ENCODE measurements at places on chromosomes 6 and 20.

- no peak for DNase-seq
Observed at GRCh38 chr6:85468326-85468725, 18.4 kb downstream of the NT5E start.

DNA sequence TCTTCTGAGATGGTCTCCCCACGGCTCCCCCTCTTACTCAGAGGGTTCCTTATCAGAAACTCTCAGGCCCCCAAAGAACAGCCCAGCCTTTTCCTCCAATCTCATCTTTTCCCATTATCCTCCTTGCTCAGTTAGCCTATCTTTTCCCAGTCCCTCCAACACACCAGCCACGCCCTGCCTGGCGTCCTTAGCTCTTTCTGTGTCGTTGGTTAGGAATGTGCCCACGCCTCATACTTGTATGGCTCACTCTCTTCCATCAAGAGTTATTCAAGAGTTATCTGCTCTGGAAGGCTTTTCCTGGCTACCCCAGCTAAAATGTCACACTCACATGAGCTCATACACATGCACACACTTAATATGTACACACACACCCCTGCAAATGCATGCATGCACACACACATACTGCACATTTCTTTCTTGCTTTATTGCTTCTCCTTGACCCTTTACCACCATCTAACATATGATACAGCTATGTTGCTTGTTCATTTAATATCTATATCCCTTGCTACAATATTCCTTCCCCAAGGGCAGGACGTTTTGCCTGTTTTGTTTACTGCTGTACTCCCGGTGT is 37.6 kb downstream of the SLC2A10 start:
- DNase-seq, result no peak

GRCh38 chr6:32244270-32244669 is 20.4 kb upstream of the NOTCH4 start:
- DNase-seq, result no peak

DNA sequence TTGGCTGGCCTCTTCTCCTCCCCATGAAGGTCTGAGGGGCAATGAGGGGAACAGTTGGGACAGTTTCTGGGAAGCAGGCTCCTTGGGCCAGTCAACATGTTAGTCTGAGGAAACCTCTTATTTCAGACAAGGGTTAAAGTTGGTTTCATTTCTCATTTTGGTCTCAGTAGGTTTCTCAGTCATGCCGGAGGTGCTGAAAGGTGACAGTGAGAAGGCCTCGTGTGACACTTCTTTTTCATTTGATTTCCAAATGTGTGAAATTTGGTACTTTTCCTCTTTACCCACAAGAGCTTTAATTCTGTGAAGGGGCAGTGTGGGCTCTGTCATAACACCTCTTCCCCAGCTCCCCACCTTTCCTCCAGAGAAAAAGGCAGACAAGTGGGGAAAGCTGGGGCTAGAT is 7.5 kb upstream of the GLP1R start:
- no peak for DNase-seq

DNA sequence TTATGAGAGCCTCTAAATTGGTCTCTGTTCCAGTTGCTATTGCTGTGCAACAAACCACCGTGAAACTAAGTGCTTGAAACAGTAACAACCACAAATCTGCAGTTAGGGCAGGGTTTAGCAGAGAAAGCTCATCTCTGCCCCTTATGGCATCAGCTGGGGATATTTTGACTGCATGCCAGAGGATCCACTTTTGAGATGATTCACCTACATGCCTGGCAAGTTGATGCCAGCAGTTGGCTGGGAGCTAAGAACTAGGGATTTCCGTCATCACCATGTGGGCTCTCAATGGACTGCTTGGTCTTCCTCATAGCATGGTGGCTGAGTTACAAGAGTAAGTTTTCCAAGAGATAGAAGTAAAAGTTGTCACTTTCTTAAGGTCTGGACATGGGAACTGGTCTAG is 35.1 kb downstream of the PLCB4 start:
- DNase-seq, result no peak

- DNase-seq, result no peak
Observed at GRCh38 chr6:137412562-137412961, 81.6 kb downstream of the OLIG3 start.

DNA sequence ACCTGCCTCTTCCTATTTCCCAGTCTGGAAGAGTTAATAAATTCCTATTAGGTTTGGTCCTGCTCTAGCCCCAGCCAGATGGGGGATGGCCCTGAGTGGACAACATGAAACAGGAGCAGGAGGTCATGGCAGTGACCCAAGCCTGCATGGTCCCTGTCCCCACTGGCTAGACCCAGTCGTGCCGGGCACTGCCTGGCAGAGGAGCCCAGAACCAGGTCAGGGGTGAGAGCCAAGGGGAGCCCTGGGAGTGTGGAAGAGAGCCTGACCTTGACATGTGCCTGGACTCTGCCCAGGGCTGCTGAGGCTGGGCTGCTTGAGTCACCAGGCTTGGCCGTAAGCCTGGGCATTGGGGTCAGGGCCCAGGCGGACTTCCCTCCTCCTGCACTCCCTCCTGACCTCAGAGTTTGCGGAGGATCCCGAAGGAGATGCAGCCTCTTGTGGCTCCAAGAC is 3.6 kb downstream of the AVP start:
- no peak for DNase-seq

GRCh38 chr6:145863366-145863765 is 48.8 kb upstream of the FBXO30 start:
- peak; percentile 29 for DNase-seq

- peak; percentile 51 for DNase-seq
Observed at GRCh38 chr20:36754656-36755222, 8.8 kb upstream of the NDRG3 start.

- no peak for DNase-seq
Observed at GRCh38 chr6:32844839-32845383, 1.1 kb upstream of the PSMB8 start.

DNA sequence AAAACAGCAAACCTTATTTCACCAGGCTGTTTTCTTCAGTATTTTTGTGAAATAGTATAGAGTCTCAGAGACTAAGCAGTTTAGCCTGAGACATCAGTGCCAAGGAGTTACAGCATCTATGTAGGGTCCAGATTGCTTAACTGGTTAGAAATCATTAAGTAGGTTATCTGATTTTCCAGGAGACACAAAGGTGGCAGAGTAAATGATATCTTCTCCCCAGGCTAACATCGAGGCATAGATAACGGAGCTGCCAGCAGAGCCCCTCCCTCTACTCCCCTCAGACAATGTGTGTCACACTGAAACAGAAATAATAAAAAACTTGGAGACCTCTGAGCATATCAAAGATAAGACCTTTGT is 473.0 kb upstream of the CITED2 start:
- no peak for DNase-seq

DNA sequence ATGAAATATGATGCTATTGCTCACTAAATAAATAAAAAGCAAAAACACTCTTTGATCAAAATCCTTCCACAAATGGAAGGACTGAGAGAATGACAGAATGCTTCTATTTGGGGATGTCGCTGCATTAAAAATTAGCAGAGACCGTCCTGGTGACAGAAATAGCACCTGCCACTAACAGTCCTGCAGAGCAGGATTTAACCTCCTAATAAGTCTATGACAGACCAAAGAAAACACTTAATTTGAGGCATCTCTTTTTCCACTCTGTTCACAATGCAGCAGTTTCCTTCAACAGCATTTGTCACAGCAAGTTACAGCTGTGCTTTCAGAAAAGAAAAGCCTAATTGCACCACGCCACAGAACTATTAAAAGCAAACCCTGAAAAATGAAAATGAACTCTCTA is 140.6 kb upstream of the BEND6 start:
- no peak for DNase-seq

- no peak for DNase-seq
Observed at GRCh38 chr20:63354636-63355350, 6.4 kb downstream of the CHRNA4 start.

DNA sequence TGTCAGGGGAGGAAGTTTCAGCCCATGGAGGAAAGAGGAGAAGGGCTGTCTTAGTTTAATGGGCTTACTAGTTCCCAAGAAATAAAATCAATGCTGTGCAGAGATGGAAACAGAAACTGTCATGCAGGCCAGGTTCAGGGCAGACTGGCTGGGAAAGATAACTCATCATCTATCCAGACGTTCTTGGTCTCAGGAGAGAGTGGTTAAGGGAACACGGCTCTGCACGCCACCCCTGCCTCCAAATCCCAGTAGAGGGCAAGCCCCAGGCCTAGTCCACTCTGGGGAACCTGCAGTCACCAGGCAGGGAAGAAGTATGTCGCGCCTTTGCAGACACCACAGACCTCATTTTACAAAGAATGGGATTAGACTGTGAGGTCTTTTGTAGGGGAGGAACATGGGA is 12.5 kb downstream of the ALDH8A1 start:
- no peak for DNase-seq

DNA sequence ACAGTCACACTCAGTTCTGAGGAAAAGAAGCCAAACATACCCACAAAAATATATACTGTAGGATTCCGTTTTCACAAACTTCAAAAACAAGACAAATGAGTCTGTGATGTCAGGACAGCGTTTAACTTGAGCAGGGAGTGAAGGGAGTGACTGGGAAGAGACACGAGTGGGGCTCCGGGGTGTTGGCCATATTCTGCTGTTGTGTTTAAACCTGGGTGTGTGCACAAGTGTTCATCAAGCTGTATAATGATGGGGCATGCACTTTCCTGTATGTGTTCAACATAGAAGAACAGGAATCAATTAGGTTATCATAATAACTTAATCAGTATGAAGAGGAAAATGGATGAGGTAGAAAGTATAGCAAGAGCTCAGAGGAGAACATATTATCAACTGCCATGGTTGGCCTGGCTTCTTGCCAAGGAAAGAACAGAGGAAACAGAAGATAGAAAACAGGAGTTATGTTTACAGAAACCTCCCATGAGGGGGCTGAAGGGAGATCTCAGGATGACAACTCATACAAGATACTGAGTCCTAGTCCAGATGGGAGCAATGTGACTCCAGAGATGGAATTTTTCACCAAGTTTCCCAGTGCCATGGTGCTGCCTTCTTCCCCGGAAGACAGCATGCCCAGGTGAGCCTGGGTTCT is 15.1 kb upstream of the AFDN start:
- no peak for DNase-seq

DNA sequence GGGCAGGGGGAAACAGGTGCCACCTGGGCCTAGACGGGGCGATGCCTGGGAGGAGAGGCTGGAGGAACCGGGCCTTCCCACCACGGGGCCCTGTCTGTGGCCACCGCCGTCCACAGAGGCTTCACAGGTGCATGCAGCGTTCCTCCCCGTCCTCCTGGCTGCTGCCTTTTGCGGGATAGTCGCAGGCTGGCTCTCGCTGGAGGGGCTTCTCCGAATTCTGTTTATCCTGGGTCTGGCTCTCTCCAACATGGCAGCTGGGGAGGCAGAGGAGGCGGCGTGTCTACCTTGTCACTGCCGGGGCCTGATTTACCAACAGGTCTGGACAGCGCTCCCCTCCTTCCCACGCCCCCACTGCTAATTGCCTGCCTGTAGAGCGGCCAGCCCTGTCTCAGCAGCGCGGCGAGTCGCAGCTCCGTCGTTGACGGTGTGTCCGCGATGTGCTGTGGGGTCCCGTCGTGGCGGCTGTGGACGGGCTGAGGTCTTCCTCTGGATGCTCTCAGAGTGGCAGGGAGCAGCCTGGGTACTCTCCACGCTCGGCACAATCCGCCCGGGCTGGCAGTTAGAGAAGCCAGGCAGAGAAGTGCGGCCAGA is 262.9 kb downstream of the TAF4 start:
- DNase-seq, result no peak

DNA sequence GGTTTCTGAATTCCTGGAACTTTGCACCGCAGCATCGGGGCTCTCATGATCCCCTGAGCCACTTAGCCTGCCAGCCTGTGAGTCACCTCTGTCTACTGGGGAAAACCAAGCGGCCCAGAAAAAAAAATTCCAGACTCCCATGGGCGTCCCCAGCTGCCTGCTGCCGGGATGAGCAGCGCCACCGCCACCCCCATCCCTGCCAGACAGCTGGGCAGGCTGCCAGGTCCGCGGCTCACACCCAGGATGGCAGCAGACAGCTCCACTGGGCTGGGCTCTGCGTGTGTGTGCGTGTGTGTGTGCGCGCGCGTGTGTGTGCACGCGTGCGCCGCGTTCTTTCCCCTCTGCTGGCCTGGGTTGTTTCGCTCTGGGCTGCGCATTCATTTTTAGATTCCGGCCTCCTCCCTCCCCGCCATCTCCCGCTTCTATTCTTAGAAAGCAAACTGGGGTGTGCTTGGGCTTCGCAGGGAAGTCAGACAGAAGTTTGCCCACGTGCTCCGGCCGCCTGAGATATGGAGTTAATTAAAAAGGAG is 38.9 kb upstream of the PMEPA1 start:
- DNase-seq, result peak; percentile 23

- no peak for DNase-seq
Observed at GRCh38 chr6:116975600-116975999, 98.6 kb downstream of the RFX6 start.

DNA sequence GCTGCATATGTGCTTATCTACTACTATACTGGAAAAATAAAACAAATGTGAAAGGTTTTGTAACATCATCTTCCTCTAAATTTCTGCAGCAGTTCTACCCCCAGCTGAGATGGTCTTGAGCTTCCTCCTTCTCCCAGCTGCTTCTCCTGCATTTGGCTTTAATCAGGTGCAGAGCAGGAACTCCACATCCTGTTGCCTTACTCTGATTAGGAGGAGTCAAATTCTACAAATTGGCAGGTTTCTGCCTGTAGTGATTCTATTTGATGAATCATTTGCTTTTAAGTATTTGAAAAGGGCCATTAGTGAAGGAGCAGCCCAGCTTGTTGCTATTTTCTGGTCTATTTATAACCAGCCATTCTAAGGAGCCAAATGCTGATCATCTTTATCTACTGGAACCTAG is 224.5 kb downstream of the GMDS start:
- DNase-seq, result no peak

- DNase-seq, result no peak
Observed at GRCh38 chr20:49482621-49483017, at the start of gene KCNB1. TSS of gene KCNB1 (minus strand) at chr20:49482668. CDS start at chr20:49482480, 188 bp downstream.

DNA sequence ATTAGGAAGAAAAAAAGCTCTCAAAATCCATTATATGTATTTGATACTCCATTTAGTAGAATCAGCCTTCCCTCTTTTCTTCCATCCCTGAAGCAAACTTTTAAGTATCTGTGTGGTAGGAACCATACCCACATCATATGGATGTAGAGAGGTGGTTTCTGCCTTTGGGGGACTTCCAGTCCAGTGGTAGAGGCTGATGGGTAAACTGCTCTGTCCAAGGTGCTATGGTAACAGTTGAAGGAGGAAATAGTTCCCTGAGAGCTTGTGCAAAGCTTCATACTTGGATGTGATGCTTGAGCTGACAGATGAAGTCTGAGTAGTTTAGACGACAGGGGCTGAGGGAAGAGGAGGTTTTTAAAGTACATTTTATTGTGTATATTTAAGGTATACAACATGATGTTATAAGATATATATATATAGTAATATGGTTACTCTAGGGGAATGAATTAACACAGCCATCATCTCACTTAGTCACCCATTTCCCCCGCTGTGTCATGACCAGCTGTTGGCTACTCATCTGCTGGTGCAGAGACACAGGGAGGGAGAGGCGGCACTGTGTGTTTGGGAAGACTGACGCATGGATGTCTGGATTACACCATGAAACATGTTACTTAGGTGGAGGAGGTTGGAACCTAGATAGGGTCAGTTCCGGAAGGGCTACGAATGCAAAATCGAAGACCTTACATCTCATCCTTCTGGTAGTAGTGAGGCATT is 185.2 kb downstream of the FARS2 start:
- DNase-seq, result no peak

- DNase-seq, result no peak
Observed at GRCh38 chr6:101396548-101397173, 3.2 kb downstream of the GRIK2 start.
